Activated T-cell treated with anti-CD3 and anti-CD28 coated beads, Interleukin-2, amount 50 U/mL, for 1 hour (primary cell): ENCODE measurements at places on chromosomes 4 and X.

- DNase-seq = no peak
Observed at GRCh38 chrX:45762699-45763647, 562.3 kb upstream of the DIPK2B start.

DNA sequence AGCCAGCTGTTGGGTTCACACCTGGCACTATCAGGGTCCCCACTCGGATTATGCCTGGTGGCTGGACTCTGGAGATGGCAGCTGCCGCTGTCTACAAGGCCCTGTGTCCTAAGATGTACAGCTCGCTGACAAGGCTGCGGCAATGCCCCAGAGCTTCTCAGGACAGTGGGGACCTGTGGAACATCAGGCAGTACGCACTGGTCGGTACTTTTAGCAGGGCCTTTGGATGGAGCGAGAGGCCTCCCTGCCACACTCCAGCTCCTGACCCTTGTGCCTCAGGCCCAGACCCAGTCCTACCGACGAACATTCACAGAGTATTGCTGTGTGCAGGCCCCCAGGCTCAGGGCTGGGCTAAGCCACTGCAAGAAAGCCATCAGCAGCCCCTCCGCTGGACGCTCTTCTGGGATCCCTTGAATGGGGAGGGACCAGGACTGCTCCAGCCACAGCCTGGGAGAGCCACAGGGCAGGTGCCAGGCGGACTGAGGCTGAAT lies 45.7 kb upstream of the HMX1 start:
- no peak for DNase-seq

- peak; percentile 32 for DNase-seq
Observed at GRCh38 chrX:134990801-134991481, at the start of gene SMIM10. Gene SMIM10 (plus strand): TSS chrX:134990991. CDS start chrX:134991096, 105 bp downstream.

GRCh38 chr4:148730766-148731165 lies 288.6 kb upstream of the NR3C2 start:
- no peak for DNase-seq

- DNase-seq = no peak
Observed at GRCh38 chrX:39653691-39654090, 444.1 kb downstream of the BCOR start.

DNA sequence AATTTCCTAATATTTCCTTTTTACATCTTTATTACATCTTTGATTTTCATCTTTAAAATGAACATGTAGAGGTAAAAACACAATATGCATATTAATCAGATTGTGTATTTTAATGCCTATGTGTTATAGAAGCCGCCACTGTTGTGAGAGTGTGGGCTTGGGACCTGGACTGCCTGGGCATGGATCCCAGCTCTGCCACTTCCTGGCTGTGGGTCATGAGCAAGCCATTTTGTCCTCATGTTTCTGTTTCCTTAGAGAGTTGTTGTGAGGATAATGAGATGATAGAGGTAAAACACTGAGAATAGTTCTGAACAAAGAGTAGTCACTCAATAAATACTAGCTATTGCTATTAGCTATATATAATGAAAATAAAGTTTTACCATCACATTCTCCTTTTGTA lies 38.4 kb upstream of the SCOC start:
- DNase-seq = no peak

DNA sequence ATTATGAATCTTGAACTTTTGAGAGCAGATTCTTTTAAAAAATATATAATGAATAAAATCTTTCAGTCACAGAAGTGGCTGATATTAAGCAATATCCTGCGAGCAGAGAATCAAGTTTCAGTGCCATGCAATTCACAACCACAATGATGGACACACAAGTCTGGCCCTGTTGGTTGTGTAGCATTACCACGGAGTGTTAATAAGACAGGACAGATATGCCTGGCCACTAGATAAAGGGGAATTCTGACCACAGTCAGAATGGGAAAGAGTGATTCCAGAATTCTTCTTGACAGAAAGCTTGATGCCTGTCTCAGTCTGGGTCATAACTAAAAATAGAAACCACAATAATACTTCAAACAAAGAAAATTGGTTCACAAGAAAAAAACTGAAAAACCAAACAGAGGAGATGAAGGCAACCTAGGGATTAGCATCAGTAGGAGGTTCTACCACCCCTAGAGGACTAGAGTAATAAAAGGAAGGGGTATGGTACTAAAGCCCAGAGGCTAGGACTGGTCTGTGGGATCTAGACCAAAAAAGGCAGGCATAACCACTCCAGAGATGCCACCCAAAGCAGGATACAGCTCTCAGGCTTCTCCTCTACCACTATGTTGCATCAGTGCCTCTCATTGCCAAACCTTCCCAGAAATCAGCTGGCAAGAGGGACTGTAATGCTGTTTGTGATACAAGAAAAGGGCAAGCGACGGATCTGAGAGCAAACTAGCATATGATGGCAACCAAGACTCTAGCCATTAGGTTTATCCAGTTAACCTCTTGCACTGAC lies 59.0 kb downstream of the RNF150 start:
- DNase-seq = no peak

GRCh38 chr4:68346461-68346860 lies 3.4 kb downstream of the YTHDC1 start:
- no peak for DNase-seq

DNA sequence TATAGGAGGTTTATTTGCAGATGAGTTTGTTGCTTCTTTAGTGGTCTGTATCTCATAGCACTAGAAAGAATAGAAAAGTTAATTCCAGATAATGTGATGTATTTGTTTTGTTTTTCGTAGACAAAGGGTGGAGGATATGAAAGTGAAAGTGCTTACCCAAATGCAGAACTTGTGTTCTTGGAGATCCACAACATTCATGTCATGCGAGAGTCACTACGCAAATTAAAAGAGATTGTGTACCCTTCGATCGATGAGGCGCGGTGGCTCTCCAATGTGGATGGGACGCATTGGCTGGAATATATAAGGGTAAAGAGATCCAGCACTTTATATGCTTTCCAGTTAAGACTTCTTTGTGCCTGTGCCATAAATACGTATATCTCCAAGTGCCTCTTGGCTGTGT lies 43.3 kb downstream of the MTMR1 start:
- no peak for DNase-seq

DNA sequence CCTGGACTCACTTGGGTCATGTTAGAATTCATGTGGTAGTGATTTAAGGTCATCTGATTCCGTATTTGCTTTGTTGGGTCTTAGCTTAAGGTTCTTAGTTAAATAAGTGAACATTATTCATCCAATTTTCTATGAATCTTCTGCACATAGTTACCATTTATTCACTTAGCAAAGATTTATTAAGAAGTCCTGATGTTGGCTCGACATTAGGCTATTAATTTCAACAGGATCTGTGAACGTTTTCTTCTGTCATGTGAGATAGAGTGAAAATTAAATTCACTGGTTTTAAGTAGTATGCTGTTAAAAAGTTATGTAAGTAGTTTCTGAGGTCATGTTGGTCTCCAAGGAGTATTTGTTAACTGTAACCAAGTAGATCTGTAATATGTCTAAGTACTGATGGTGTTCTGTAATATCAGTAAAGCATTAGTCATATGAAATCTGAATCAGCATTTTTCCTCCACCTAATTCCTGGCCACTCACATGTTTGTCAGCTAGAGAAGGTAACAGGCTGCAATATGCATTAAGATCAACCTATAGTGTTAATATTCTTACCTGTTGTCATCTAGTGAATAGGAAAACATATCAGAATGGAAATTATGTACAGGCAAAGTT lies 155.6 kb downstream of the PCDH7 start:
- no peak for DNase-seq
